Stimulated activated CD4-positive, alpha-beta T cell treated with anti-CD3 and anti-CD28 coated beads, Interleukin-2, amount 100 ng/mL, for 24 hours (primary cell): ENCODE measurements at places on chromosomes 2 and 18.

GRCh38 chr2:176934869-176935415 lies 277.7 kb upstream of the HNRNPA3 start:
- DNase-seq = no peak

- DNase-seq = no peak
Observed at GRCh38 chr2:142918624-142919023, 41.2 kb downstream of the KYNU start.

DNA sequence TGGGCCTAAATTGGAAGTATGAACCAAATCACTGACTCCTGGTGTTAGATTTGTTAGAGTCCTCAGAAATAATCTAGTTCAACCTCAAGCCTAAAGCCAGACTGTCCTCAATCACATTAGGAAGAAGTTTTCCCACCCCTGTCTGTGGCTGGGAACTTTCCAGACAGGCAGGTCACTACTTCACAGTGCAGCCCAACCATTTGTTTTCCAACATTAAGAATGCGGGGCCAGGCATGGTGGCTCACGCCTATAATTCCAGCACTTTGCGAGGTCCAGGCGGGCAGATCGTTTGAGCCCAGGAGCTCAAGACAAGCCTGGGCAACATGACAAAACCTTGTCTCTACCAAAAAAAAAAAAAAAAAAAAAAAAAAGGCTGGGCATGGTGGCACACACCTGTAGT lies 5.5 kb upstream of the OSBPL1A start:
- DNase-seq = no peak

DNA sequence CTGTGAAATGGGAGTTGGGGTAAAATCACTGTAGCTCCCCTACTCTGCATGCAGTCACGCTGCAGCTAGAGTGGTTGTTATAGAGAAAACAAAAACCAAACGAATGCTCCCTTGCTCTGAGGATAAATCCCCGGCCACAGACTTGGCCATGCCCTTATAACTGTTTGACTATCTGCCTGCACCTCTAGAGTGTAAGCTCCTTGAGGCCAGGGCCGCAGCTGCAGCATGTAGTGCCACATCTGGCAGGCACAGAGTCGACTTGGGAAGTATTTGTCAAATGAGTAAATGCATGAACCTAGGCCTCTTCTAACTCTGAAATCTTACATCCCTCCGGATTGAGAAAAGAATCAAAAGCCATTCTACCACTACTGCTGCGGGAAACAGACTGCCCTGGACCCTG lies 35.9 kb downstream of the KCNIP3 start:
- no peak for DNase-seq

GRCh38 chr2:64524604-64525316 lies 632 bp downstream of the AFTPH start:
- peak; percentile 48 for DNase-seq

- no peak for DNase-seq
Observed at GRCh38 chr2:11166476-11166875, 11.2 kb downstream of the SLC66A3 start.

- DNase-seq = no peak
Observed at GRCh38 chr2:24231461-24231881, 56.6 kb downstream of the FAM228A start.

DNA sequence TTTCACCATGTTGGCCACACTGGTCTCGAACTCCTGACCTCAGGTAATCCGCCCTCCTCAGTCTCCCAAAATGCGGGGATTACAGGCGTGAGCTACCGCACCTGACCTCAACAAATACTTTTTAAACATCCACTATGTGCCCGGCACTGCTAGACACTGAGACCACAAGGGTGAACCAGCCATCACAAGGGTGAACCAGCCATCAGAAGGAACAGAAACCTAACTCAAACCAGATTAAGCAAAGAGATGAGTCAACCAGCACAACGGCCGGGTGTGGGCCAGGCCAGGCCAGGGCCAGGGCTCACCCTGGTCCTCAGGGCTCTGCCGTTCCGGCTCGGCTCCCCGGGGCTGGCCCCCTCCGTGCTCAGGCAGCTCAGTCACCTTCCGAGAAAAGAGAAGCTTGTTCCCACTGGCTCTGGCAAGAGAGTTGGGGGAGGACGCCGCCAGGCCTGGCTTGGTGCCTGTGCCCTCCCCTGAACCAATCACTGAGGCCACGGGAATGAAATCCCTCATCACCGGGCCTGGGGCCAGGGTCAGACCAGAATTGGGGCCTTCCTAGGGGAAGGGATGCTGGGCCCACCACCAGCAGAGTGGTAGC lies 4.4 kb downstream of the TEX44 start:
- DNase-seq = no peak

GRCh38 chr2:46861916-46862315 lies 53.7 kb downstream of the MCFD2 start:
- no peak for DNase-seq

GRCh38 chr2:140257692-140258300 lies 1477.6 kb upstream of the NXPH2 start:
- DNase-seq = no peak

DNA sequence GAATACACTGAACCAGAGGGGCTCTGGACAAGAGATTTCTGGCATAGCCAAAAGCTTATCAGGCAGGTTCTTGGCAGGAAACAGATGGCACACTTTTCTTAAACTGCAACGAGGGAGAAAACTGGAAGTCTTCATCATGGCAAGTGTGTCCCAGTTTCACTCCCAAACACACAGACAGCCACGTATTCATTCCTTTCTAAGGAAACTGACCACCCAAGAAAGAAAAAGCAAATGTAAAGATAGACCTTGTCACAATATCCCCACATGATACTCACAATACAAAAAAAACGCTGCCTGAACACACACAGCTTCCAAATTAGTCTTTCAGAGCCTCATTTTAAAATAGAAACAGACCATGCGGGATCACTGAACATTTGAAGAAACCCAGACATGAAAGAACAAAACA lies 40.6 kb upstream of the RTTN start:
- no peak for DNase-seq

DNA sequence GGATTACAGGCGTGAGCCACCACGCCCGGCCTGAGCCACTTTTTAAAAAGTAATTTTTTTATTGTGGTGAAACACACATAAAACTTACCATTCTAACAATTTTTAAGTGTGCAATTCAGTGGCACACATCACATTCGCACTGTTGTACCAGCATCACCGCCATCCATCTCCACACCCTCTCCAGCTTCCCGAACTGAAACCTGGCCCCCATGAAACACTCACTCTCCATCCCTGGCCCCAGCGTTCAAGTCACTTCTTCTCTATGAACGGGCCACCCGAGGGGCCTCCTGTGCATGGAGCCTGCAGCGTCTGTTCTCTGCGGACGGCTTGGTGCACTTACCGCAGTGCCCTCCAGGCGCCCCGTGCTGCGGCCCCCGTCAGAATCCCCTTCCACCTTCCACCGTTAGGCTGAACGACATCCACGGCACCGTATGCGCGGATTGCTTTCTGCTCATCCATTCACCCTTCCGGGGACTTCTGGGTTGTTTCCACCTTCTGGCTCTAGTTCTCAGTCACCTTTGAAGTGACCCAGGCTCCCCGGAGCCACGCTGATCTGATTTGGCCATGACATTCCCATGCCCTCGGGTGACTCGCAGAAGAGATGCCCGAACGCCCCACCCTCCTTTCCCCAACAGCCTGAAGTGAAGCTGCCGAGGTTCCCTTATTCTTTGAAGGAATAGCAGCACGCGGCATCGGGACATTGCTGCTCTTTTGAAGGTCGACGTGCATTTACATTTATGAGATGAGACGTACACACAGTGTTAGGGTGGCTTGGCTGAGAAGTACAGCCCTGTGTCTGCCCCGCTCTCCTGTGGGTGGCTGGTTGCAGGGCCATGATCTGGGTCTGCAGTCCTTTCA lies 134.4 kb downstream of the MBP start:
- no peak for DNase-seq
